ENCODE measurements at places on chromosomes 7 and 10.

DNA sequence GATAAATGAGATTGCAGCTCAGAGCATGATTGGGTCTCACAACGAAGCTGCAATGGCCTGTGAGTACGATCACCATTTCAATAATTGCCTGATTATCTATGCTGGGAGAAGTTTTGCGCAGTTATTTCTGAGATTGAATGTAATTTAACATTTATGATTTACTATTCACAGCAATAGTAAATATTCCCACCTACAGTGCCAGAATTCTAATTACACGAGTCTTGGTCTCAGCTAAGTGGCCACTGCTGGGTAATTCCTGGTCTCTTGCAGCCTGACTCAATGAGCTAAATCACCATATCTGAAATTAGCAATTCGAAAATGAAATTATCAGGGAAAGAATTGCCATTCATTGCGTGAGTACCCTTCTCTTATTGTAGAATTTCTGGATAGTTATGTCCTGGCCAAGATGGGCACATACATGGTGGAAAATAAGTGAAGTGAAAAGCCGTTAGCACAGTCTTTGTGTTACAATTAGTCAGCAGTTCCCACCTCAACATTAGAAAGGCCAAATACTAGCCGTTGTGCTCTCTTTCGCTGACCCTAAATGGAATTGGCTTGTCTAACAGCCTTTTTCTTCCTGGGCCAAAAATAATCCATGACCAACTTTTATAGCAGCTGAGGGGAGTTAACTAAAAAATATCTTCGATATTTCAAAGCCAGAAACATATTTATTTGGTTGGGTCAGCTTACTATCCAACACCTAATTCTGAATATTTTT lies 681.0 kb upstream of the C7orf33 start:
- DNase-seq = no peak

GRCh38 chr10:125146791-125147579 lies 13.4 kb downstream of the CTBP2 start:
- no peak for DNase-seq

DNA sequence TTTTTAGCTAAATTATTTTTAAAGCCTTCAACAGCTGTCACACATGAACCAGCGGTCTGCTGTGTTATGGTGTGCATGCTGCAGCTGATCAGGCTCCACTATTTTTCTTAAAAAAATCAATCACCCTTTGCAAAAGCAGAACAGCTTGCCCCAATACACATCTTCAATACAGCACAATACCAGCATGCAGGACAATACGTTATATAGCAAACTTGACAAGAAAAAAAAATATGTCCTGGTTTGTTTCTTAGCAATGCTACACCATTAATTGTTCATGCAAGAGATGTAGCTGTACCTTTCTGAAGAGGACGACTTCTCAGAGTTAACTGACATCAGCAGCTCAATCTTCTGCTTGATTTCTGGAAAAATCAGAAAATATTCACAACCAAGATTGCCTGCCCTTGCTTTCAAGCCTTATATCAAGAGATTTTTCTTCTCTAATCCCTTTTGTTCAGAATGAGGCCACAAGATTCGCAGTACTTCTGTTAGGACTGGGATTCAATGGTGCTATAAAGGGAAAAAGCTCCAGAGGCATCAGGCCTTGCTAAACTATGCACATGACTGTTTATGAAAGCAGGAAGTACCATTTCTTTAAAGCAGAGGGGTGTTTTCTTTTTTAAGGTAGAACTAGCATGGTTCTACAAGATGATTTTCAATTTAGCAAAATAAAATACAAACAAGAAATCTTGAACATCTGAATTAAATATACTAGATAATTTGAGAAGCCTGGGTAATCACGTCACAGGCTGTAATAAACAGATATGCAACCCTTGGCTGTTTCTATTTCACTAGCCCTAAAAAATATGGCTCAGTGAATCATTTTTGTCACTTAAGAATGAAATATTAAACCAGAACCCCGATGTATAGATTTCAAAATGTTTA lies 120.0 kb downstream of the SRPK2 start:
- no peak for DNase-seq

DNA sequence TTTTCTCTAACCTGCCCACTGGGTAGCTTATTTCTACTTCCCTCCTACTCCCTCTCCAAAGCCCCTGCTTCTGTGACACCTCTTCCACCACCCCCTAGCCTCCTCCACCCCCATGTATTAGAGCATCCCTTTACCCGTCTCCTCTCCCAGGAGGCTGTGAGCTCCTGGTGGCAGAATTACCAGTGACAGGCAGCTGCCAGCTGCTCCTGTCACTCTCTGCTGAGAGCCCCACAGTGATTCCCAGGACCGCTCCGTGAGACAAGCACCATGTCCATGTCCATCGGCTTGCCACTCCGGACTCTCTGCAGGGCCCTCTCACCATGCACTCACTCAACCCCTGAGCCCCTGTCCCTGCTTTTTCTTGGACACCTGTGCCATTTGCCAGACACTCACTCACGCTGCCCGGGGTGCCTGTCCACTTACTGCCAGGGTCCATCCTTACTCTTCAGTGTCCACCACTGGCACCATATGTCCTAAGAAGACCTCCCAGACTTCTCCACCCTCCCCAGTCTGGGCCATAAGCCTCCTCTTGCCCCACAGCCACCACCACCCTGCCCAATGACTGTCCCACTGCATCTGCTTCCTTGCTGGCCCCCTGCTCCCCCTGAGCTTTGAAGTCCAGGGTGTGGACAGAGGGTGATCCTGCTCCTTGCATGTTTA lies 9.8 kb downstream of the WDFY4 start:
- DNase-seq = no peak

DNA sequence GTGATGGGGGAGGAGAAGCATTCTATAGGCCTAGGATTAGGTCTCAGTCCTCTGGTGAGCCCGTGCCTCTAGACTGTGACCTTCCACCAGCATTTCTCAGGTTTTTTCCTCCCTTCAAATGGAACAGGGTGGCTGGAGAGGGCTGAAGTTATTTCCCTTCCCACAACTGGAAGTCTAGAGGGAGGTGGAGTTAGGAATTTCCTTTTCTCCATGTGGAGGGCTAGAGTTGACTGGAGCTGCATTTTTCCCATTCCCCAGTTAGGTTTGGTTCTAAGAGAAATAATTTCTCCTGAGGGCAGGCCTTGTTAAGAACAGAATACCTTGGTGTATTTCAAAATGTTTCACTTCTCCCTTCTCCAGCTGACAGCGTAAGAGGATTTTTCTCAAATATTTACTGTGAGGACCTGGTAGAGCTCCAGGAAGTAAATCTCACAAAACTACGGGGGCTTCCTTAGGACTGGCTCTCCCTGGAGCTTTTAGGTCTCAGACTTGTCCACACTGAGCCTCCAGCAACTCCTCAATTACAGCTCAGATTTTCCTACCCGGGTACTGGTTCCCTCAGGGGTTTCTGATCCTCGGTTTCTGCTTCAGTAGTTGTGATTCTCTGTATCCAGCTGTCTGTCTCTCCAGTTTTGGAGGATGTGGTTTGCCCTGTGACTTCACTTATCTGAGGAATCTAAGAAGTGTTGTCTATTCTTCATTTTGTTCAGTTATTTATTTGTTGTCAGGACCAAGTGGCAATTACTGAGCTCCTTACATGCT lies 6.0 kb upstream of the REEP3 start:
- no peak for DNase-seq

DNA sequence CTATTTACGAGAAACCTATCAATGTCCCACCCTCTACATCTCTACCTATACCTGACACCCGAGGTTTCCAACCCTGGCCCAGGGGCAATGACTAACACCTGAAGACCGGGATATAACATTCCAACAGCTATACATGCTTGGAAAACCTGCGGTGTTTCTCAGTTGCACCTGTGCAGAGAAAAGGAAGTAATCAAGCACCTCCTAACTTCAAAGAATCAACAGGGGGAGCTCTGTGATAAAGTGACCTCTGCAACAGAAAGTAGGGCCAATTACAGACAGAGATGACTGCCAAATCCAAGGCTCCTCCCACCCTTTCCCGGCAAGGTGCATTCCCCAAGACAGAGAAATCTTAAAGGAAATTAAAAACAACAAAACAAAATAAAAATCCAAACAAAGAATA lies 41.3 kb downstream of the CCDC6 start:
- no peak for DNase-seq

DNA sequence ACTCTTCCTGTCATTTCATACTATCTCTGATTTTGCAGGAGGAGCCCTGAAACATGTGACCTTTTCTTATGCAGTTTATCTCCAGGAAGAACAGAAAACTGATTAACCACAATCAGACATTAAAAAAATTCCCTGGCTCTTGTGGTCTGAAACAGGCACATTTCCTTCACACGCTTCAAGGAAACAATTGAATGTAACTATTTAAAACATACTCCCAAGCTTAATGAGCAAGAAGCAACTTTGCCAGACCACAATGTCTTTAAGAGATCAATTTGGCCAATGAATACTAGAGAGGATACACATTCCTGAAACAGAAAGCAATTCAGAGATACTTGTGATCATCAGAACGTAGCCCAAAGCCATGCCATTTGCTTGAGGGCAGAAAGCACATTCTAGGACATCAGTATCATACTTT lies 65.8 kb downstream of the PIP4K2A start:
- DNase-seq = no peak

DNA sequence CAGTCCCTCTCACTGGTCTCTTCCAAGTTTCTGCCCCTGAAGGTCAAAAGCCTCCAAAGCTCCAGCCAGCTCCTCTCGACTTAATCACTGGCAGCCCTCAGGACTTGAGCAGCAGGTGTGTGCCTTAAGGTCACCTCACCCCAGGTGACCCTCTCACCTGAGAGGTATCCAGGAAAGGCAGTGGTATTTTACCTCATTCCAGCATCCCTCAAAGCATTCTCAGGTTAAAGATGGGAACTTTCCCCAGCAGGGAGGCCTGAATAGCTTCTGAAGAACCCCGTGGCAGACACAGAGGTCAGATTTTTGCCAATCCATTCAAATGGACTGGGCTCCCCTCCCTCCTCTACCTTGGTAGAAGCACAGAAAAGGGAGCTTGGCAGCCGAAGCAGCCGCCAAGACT lies 148.2 kb downstream of the GFRA1 start:
- DNase-seq = no peak

- DNase-seq = no peak
Observed at GRCh38 chr7:2873146-2873545, 29.0 kb upstream of the GNA12 start.

DNA sequence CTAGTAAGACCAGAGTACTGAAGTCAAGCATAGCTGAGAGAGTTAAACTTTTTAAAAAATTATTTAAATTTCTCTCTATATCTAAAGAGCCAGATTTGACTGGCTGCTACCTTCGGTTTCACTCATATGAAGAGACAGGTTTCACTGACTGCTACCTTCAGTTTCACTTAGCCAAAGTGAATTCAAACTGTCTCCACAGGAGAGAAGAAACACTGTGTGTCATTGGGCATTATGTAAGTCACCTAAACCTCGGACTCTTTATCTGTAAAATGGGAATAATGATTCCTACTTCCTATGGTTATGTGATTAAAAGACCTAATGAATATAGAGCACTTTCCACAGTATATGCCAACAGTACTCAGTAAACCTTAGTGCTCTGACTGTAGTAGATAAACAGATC lies 41.6 kb upstream of the MET start:
- no peak for DNase-seq

DNA sequence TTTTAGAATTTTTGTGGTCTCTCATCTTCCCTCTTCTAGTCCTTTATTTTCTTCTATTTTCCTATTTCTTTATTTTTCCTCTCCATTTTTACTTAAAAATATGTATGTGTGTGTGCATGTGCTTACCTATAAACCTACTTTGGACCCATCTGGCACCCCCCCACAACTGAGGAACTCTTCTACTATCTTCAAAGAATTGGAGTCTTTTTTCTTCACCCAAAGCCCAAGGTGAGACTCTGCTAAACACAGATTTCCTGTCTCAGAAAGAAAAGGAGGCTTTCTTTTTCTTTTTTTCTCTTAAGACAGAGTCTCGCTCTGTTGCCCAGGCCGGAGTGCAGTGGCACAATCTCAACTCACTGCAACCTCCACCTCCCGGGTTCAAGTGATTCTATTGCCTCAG lies 24.2 kb downstream of the PRTFDC1 start:
- no peak for DNase-seq

- no peak for DNase-seq
Observed at GRCh38 chr10:60934215-60935175, 9.5 kb downstream of the RHOBTB1 start.

DNA sequence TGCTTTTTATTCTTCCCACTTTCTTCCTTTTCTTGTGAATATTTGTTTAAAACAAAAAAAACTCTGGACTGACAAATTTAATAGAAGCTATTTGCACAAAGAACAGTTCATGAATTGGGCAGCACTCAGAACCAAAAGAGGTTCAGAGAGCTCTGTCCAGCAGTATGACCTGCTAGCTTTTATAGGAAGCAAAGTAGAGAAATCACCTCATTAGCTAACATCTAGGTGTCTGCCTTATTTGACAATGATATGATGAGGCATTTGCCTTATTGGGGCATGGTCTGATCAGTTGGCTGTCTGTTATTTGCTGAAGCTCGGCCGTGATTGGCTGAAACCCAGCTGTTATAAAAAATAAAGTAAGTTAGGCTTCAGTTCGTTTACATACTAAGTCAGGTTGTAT lies 819 bp upstream of the TRIM4 start:
- DNase-seq = no peak

GRCh38 chr7:137078781-137079180 lies 210.3 kb downstream of the CHRM2 start:
- DNase-seq = no peak

- DNase-seq = no peak
Observed at GRCh38 chr10:61662794-61663259, at the start of gene CABCOCO1. CABCOCO1 (plus strand) TSS chr10:61662929; CDS start chr10:61662973, 44 bp downstream.

- DNase-seq = no peak
Observed at GRCh38 chr7:101165958-101166647, 734 bp upstream of the VGF start.

DNA sequence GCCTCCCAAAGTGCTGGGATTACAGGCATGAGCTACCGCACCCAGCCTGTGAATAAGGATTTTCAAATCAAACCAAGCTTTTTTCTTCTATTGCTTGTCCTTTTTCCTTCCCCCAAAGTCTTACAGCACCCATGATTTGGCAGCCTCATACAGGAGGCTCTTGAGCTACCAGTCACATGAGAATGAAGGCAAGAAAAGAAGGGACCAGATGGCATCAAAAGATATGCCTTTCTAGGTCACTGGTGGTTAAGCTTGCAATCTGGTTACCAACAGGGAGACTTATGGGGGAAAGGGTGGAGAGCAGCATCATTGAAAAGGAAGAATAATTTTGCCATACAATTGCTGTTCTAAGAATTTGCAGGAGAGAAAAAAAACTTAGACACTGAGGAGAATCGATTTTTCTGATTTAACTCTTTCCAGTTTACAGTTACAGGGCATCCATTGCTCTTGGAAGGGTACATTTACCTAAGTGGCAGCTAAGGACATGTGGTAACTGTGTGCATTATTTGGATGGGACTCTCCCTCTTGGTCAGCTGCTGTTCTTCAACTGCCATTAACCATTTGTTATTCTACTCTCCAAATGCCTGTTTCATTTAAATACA lies 29.5 kb downstream of the SMNDC1 start:
- no peak for DNase-seq

GRCh38 chr10:69467928-69468750 lies 16.9 kb downstream of the TSPAN15 start:
- DNase-seq = no peak

GRCh38 chr10:103123282-103124024 lies 69.6 kb downstream of the NT5C2 start:
- DNase-seq = no peak
